ENCODE measurements at places on chromosomes 16 and 17.

DNA sequence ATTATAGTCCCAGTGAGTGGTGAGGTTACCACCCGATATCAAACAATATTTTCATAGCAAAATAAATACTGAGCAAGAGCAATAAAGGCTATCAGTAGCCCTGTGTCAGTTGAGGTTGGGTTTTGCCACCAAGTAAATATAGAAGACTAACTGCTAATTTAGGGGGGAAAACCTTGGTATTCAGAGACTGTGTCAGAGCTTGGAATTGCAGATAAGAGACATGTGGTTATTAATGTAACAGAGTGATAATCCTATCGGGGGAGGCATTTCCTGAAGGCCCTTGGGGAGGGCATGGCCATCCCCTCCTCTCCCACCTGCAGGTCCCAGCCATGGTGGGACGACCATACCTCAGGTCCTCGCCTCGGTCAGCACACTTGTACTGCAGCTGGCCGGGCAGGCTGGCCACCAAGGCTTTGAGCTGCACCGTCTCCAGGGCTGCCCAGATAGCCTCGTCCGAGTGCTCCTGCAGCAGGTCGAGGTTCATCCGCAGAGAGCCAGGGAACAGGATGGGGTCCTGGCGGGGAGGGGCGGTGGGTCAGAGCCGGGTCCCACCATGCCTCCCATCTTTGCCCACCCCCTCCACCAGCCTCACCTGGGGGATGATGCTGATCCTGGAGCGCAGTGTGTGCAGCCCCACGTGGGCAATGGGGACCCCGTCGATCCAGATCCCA is 68.9 kb downstream of the ABCC6 start:
- no peak overlapping the region for H3K27ac ChIP-seq
- H3K4me3 ChIP-seq: no peak overlapping the region
- no peaks in the 10 kb centered on the region for H3K36me3 ChIP-seq
- peaks cover 5% of the 10 kb centered on the region for H3K4me1 ChIP-seq

GRCh38 chr17:55224746-55225145 is 40.0 kb upstream of the HLF start:
- H3K27ac ChIP-seq: no peak overlapping the region
- no peak overlapping the region for H3K4me3 ChIP-seq

DNA sequence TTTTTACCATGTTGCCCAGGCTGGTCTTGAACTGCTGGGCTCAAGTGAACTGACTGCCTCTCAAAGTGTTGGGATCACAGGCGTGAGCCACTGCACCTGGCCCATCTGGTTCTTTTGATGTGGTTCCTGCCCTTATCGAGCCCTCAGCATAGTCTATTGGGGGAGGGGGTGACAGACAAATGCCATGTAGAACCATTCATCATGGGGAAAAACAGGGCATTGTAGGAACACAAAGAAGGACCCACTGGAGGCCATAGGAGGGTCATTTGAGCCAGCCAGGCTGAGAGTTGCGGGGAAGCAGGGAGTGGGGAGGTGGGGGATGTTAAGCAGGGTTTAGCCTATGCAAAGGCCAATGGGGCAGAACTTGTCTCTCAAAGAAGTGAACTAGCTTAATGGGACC is 11.9 kb downstream of the SEC14L5 start:
- H3K4me1 ChIP-seq: no peaks in the 10 kb centered on the region
- DNase-seq: no peak
- no peaks in the 10 kb centered on the region for H3K27me3 ChIP-seq
- no peak overlapping the region for H3K4me3 ChIP-seq
- no peak overlapping the region for H3K27ac ChIP-seq

DNA sequence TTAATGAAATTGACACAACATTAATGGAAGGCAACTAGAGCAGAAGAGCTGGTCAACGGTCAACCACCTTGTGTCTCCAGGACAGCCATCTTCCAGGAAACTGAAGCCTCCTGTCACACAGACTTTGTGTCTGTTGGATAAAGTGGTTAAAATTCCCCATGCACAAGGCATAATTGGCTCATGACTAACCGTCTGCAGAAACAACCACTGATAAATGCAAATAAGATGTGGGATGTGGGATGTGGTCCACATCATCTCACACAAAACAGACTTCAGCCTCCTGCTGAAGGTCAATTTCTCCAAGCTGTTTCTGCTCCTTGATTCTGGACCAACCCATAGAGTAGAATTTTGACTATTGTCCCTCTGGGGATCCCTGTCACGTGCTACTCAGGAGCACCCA is 26.9 kb upstream of the XYLT1 start:
- H3K4me1 ChIP-seq: no peaks in the 10 kb centered on the region
- H3K4me3 ChIP-seq: no peak overlapping the region
- no peak for DNase-seq
- peaks cover 4% of the 10 kb centered on the region for H3K27me3 ChIP-seq

GRCh38 chr17:6420173-6420641 is 14.7 kb downstream of the AIPL1 start:
- H3K27me3 ChIP-seq: no peaks in the 10 kb centered on the region
- no peak overlapping the region for H3K4me3 ChIP-seq
- H3K36me3 ChIP-seq: no peaks in the 10 kb centered on the region
- H3K27ac ChIP-seq: no peak overlapping the region
- no peaks in the 10 kb centered on the region for H3K4me1 ChIP-seq

- peaks cover 36% of the 10 kb centered on the region for H3K4me1 ChIP-seq
- no peak overlapping the region for H3K4me3 ChIP-seq
- DNase-seq: no peak
- H3K36me3 ChIP-seq: no peaks in the 10 kb centered on the region
- H3K27ac ChIP-seq: peak overlapping the region; percentile 42
- H3K27me3 ChIP-seq: no peaks in the 10 kb centered on the region
These were observed 23.7 kb downstream of the ITPRIPL2 start for GRCh38 chr16:19137201-19138128.

DNA sequence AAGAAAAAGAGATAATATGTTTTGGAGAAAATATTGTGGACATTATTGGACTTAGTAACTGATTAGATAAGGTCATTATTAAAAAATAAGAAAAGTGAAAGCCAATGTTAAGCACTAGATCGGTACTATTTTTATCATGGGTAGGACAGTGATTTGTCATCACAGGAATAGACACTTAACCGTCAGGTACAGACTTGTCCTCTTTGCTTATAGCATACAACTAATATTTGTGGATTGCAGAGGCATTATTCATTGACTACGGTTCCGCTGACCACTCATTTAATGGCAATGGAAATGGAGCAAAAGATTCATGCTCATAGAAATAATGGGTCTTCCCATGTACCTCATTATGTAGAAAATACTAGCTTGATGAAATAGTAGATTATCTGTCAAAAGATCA is 596.3 kb upstream of the CA10 start:
- H3K4me3 ChIP-seq: no peak overlapping the region
- no peak for DNase-seq
- H3K4me1 ChIP-seq: peaks cover 3% of the 10 kb centered on the region
- no peak overlapping the region for H3K27ac ChIP-seq

- no peaks in the 10 kb centered on the region for H3K27me3 ChIP-seq
- H3K4me3 ChIP-seq: no peak overlapping the region
- no peak for DNase-seq
- no peaks in the 10 kb centered on the region for H3K36me3 ChIP-seq
These were observed 5.3 kb upstream of the IRX3 start for GRCh38 chr16:54291656-54292487.

- H3K36me3 ChIP-seq: no peaks in the 10 kb centered on the region
- H3K4me1 ChIP-seq: no peaks in the 10 kb centered on the region
- no peak overlapping the region for H3K27ac ChIP-seq
- DNase-seq: no peak
- H3K27me3 ChIP-seq: no peaks in the 10 kb centered on the region
These were observed 39.4 kb downstream of the HS3ST3A1 start for GRCh38 chr17:13562271-13562800.

DNA sequence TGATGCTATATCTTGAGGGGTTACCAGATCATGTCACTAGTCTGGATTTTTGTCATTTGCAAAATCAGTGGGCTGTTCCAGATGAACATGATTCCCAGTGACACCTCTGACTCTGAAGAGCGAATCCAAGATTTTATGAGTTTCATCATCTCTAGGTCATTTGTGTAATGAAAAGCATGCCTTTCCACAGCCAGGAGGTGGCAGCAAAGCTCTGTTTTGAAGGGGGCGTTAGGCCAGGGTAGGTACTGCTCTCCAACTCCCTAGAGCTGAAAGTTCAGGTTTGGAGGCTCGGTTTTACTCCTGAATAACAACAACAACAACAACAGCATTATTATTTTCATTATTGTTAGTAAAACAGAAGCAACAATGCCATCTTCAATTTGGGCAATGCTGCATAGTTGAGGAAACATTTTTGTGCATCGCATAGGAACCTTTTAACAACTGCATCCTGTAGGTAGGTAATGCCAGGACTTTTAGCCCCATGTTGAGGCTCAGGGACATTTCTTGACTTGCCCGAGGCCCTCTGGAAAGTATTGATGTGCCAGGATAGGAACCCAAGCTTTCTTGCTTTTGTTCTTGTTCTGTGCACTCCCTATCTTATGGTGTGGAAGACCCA is 77.0 kb downstream of the MYH13 start:
- H3K27ac ChIP-seq: no peak overlapping the region
- H3K4me1 ChIP-seq: peaks cover 9% of the 10 kb centered on the region
- peaks cover 10% of the 10 kb centered on the region for H3K27me3 ChIP-seq
- DNase-seq: peak; percentile 48

- H3K36me3 ChIP-seq: no peaks in the 10 kb centered on the region
- no peak overlapping the region for H3K27ac ChIP-seq
- no peak overlapping the region for H3K4me3 ChIP-seq
- no peak for DNase-seq
- H3K27me3 ChIP-seq: no peaks in the 10 kb centered on the region
These were observed 96.1 kb downstream of the C17orf67 start for GRCh38 chr17:56737421-56738161.

DNA sequence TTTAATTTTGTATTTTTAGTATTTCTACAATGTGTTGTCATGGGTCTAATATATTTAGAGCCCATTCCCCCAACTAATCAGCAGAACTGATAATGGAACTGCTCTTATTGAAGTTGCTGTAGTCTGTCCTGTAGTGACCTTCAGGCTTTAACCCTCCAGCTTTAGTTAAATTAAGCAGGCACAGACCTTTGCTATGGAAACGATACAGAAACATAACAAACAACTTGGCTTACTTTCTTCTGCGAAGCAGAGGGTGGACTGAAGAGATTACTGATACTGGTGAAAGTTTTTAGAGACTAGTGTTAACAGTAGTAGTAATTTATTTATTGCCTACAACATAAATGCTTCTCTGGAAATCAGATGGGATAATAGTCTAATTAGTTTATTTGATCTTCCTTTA is 61.4 kb downstream of the NFATC3 start:
- H3K36me3 ChIP-seq: no peaks in the 10 kb centered on the region
- H3K4me1 ChIP-seq: peaks cover 16% of the 10 kb centered on the region
- H3K4me3 ChIP-seq: no peak overlapping the region
- DNase-seq: no peak

Data from heart left ventricle (tissue), 16 donors.